ENCODE measurements at places on chromosomes 12 and 14.

GRCh38 chr12:54958048-54958658 is 26.4 kb downstream of the TESPA1 start:
- peak; percentile 56 for DNase-seq

GRCh38 chr14:68961781-68962584 is 17.1 kb downstream of the ACTN1 start:
- no peak for DNase-seq

DNA sequence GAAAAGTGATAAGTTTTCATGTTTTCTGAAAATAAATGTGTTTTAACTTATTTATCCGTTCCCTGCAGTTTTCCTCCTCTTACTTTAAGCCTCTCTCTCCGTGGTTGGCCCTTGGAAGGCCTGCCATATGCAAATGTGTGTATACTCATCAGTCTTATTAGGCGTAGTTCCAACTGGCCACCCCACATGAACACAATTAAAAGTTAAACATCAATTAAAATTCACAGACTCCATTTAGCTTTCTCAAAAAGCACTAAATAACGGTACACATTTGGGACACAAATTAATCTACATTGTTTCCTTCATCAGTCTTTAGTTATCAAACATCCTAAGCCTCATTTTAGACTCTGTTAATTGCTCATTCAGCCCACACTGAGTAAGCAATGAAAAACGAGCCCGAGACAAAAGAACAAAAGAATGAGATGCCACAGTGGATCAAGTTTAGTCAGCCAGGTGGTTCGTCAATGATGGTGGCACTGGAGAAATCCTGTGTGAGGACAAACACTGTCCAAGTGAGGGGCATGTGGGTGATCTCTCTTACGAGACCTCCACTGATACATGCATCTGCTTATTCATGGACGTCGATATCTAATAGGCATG is 76.0 kb upstream of the TMCC3 start:
- DNase-seq = no peak

- DNase-seq = peak; percentile 71
Observed at GRCh38 chr12:95548539-95549391, 2.5 kb downstream of the USP44 start.

- DNase-seq = peak; percentile 35
Observed at GRCh38 chr12:101759396-101760047, 20.3 kb upstream of the SYCP3 start.

GRCh38 chr12:103667125-103667524 is 80.1 kb downstream of the STAB2 start:
- no peak for DNase-seq

- DNase-seq = no peak
Observed at GRCh38 chr12:50005175-50005574, 20.1 kb downstream of the RACGAP1 start.
